ENCODE measurements at places on chromosomes 3 and 15. TPM values are rescaled to one million over a fixed set of nuclear protein-coding genes. Genes with fewer than 3 reads are reported as not detected.

- no peak overlapping the region for H3K27ac ChIP-seq
- H3K27me3 ChIP-seq = no peaks in the 10 kb centered on the region
- DNase-seq = no peak
- H3K4me3 ChIP-seq = no peak overlapping the region
- peaks cover 18% of the 10 kb centered on the region for H3K4me1 ChIP-seq
Measured at GRCh38 chr3:157122116-157122515, 37.8 kb downstream of the CCNL1 start.

GRCh38 chr15:24761704-24762302, 86.2 kb downstream of the NPAP1 start:
- no peaks in the 10 kb centered on the region for H3K4me1 ChIP-seq
- no peaks in the 10 kb centered on the region for H3K27me3 ChIP-seq
- DNase-seq = no peak
- H3K36me3 ChIP-seq = no peaks in the 10 kb centered on the region
- no peak overlapping the region for H3K4me3 ChIP-seq

NTRK3 gene
- total RNA-seq = 0.24 TPM

SOX2 gene
- 0.07 TPM for total RNA-seq

MESP2 gene
- total RNA-seq = not detected
